Stimulated activated effector memory CD8-positive, alpha-beta T cell treated with anti-CD3 and anti-CD28 coated beads, Interleukin-12 subunit alpha, Interleukin-12 subunit beta, amount 100 ng/mL, for 72 hours (primary cell): ENCODE measurements at places on chromosomes 5 and 9.

GRCh38 chr5:164500856-164501255 lies 995.4 kb downstream of the MAT2B start:
- DNase-seq: no peak

DNA sequence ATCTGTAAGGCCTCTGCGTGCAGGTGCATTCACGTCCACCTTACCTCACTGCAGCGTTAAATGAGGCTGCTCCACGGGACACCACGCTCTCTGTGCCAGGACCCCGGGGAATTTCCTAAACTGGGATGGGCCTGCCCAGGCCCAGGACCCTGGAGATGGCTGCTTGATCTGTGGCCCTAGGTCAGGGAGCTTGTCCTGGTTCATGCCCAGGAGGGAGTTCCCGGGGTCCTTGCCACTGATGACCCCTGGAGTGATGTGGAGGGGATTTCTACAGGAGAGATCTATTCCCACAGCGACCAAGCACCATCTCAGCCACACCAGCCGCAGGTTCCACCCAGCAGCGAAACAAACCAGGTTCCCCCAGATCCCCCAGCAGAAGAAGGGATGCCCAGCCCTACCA lies 3.5 kb downstream of the OR2V1 start:
- no peak for DNase-seq

DNA sequence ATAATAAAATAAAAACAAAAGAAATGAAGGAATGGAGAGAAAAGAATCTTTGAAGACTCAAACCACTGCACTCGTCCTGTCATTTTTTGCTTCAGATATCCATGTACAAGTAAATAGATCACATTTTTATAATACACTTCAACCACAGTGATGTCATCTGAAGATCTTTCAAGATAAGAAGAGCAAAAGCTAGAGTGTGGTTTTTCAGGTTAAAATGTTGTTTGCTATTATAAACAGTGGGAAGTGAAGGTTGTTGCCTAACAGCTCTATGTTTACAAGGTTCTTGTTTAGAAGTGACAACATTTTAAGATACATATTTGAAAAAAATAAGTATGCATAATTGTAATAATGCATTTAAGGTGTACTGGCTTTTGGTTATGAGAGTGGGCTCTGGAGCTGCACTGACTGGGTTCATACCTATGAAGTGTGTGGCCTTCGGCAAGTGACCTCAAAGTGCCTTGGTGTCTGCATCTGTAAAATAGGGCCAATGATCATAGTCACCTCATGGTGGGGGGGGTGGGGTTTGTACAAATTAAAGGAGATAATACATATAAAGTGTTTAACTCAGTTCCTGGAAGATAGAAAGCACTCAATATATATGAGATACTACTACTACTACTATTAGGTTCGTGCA lies 45.5 kb upstream of the IL7R start:
- peak; percentile 70 for DNase-seq

DNA sequence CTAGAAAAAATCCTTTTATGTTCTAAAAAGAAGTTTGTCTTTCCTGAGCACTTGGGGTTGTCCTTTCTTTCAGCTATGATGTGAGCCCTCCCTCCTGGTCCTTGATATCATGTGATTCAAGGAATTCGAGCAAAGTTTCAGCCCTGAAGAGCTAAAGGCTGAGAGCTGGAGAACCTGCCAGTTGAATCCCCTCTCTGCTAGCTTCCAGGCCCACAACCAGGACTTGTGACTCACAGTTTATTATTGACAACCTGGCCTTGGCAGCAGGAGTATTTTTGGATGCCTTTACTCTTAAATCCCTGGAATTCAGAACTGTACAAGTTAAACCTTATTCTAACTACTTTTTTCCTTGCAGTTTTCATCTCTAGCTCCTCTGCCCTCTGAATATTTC lies 182.8 kb downstream of the SPOCK1 start:
- DNase-seq: no peak

DNA sequence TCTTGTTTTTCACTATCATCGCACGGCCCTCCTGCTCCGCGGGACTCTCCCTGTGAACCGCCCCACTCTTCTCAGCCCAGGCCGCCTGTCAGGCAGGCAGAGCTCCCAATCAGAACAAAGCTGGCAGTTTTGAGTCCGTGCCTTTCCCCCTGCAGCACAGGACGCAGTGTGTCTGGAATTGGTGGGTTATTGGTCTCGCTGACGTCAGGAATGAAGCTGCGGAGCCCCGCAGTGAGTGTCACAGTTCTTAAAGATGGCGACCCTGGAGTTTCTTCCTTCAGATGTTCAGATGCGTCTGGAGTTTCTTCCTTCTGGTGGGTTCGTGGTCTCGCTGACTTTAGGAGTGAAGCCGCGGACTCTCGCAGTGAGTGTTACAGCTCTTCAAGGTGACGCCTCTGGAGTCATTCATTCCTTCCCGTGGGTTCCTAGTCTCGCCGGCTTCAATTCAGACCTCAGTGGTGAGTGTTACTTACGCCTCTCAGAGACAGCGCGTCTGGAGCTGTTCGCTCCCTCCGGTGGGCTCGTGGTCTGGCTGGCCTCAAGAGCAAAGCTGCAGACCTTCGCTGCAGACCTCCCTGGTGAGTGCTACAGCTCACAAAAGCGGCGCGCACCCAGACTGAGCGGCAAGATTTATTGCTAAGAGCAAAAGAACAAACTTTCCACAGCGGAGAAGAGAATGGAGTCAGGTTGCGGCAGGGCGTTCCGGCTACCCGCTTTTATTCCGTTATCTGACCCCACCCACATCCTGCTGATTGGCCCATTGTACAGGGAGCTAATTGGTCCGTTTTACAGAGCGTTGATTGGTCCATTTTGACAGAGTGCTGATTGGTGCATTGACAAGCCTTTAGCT lies 7.4 kb downstream of the ZDHHC11B start:
- no peak for DNase-seq

DNA sequence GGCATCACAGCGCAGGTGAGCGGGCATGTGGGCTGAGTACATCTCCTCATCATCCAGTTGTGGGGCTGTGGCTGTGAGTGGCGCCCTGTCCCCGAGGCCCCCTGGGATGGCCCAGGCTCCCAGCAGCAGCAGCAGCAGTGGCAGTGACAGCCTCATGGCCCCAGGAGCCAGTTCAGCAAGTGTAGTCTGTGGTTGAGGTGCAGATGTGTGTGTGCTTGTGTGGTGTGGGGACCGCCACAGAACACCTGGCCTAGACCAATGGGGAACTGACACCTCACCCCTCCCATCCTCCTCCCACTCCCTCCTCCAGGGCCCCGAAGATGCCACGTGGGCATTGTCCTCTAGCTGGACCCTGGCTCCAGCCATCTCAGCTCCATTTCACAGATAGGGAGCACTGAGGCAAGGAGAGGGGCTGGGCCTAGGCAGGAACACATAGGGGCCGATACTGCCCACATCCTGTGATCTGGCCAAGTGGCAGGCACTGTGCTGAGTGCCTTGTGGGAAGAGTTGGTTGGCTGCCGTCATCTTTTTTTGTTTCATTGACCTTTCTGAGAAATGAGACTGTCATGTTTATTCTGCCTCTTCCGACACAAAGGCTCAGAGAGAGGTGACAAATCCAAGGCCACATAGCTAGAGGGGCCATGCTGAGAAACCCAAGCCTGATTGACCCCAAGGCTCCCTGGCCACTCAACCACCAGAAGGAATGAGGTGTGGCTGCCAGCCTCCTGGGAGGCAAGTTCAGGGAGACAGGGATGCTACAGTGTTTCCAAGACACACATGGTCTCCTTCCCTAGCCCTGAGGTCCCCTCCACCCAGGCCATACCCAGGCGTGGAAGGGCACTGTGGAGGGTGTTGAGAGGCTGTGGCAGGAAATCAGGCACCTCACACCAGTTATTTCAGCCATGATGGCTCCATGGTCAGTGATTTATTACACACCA lies at the start of gene MZB1:
TSS of gene MZB1 (minus strand) at position 213 of the 938 bp plus-strand sequence. CDS start at position 156, 57 bp downstream.
- DNase-seq: peak; percentile 90

DNA sequence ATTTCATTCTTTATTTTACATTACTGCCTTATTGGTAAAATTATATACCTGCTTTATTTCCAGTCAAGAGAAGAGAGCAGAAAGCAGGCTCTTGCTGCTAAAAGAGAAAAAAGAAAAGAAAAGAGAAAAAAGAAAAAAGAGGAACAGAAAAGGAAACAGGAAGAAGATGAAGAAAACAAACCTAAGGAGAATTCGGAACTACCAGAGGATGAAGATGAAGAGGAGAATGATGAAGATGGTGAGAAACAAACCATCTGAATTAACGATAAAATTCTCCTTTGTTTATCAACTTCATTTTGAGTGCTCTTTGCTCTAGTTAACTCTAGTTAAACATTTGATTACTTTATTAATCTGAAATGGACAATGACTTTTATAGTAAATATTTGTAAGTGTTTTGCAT lies 23.5 kb upstream of the EIF4EBP3 start:
- DNase-seq: no peak

DNA sequence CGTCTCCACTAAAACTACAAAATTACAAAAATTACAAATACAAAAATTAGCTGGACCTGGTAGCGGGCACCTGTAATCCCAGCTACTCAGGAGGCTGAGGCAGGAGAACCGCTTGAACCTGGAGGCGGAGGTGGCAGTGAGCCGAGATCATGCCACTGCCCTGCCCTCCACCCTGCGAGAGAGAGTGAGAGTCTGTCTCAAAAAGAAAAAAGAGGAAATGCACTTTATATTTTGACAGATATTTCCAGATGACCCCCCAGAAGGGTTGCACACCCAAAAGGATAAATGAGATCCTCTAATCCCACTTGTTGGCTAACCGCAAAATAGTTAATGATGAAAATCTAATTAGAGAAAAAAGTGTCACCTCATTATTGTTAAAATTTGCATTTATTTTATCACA lies 2.2 kb downstream of the HSDL2 start:
- no peak for DNase-seq

- DNase-seq: no peak
Observed at GRCh38 chr5:35870605-35871004, 13.9 kb downstream of the IL7R start.

- no peak for DNase-seq
Observed at GRCh38 chr5:149223081-149223848, 48.4 kb upstream of the AFAP1L1 start.

DNA sequence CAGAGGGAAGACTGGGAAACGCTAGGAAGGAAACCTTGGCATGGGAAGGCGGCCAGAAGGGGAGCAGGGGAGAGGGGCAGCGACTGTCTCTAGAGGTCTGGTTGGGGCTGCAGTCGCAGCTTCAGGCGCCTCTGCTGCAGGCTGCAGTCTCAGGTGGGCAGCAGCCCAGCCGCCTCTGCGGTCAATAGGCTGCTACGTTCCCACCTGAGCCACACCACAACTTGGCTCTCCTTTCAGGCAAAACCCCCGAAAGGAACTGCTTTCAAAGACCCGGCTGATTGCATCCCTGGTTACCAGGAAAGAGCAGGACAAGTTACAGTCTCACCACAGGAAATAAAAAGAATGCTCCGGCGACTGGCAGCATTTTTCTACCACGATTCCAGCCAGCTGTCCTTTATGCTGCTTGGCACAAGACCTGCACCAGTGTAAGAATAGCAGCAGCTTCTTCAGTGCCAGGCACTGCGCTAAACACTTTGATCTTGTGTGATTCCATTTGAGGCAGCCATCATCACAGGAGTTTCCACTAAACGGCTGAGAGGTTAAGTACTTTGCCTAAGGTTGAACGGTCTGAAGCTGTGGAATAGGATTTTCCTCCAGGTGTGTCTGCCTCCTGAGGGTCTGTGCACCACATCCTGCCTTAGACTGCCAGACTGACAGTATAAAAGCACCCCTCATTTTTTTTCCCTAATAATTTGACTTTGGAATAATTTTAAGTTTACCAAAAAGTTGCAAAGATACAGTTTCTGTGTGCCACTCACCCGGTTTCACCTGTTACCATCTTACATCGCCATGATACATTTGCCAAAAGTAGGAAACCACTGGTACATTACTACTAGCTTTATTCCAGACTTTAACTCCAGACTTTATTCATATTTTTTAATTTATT lies 7.5 kb downstream of the RPS14 start:
- DNase-seq: no peak

- no peak for DNase-seq
Observed at GRCh38 chr5:97936231-97936630, 753.2 kb upstream of the RIOK2 start.

DNA sequence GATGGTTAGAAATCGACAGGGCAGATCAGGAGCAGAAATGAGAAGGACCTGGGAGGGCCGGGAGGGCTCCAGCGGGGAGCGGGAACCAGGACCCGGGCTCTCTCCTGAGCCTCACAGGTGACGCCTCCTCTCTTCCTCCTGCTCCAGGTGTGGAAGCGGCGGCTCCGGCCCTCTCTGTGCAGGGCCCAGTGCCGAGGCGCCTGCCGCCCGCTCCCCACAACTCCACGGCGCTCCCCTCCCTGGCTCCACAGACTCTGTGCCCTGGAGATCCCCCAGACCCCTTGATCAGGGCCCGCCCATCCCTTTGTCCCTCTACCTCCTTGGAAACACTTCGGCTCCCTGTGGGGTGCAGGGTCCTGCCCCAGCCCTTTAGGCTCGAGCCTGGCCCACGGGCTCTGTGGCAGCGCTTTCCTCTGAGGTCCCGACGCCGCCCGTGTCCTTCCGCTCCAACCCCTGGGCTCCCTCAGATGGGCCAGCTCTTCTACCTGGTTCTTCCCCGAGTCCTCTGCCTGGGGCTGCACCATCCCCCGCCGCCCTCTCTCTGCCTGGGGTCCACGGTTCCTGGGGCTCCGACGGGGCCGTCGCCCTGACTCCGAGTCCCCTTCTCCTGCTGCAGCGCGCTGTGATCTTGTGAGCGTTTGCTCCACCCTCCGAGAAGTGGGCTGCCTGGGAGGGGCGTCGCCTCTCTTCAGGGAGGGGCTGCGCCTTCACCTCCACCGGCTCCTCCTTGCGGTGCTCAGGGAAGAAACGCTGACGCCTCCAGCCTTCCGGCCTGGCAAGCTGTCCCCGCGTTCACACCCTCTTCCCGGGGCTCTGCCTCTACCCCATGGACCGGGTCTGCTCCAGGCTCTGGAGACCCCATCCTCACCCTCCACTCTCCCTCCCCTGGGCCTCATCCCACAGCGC lies 22.4 kb upstream of the SLC6A3 start:
- no peak for DNase-seq

DNA sequence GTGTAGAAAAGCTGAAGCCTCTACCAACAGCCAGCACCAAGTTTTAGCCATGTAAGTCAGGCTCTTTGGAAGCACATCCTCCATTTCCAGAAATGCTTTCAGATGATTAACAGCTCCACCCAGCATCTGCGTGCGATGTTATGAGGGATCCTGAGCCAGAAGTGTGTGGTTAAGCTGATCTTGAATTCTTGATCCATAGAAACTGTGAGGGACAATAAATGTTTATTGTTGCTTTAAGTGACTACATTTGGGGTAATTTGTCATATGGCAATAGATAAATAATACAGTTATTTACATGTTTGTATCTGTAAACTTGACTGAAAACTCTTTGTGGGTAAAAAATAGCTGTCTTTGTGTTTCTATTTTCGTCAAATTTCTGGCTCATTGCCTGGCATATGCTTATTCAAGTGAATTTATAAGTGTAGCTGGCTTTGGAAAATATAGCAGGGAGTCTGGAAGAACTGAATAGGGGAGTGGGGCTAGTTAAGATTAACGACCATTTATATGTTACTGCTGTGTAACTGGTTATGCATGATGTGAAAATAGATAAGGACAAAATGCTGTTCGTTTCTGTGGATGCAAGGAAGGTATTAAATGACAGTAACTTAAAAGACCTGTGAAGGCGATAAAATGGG lies 234.1 kb downstream of the LRRC70 start:
- no peak for DNase-seq

DNA sequence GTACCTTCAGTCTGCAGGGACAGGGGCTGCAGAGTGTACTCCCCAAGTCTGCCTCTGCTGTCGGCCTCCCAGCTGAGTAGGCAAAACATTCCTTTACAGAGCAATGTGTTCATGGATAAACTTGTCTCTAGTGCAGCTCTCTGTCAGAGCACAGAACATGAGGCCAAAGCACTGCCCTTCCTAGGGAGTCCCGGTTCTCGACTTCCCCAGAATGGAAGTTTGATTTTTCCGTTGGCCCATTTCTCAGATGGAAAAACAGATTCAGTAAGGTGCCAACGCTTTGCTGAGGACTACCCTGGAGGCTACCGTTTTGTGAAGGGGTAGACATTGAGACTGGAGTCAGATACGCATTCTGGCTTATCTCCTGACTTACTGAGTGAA lies 422 bp upstream of the TRIM32 start:
- DNase-seq: no peak
